Activated CD8-positive, alpha-beta T cell treated with anti-CD3 and anti-CD28 coated beads, Interleukin-2, amount 10 ng/mL, durations not matched to agents 7 days and 5 days (primary cell): ENCODE measurements at places on chromosomes 12 and 14. TPM values are rescaled to one million over a fixed set of nuclear protein-coding genes. Genes with fewer than 3 reads are reported as not detected.

The TCL1B gene
- total RNA-seq = not detected

The TAS2R30 gene
- 3.2 TPM for total RNA-seq

The SSTR1 gene
- total RNA-seq = not detected

- H3K27me3 ChIP-seq = no peaks in the 10 kb centered on the region
- DNase-seq = peak; percentile 75
- peak overlapping the region; percentile 80 for H3K4me3 ChIP-seq
- peaks cover 86% of the 10 kb centered on the region for H3K4me1 ChIP-seq
- H3K27ac ChIP-seq = peak overlapping the region; percentile 95
- peaks cover 11% of the 10 kb centered on the region for H3K36me3 ChIP-seq
Measured at GRCh38 chr14:93970585-93970964, 5.8 kb downstream of the ASB2 start.

GRCh38 chr12:24565300-24565699, 383.6 kb downstream of the BCAT1 start:
- no peaks in the 10 kb centered on the region for H3K36me3 ChIP-seq
- peaks cover 46% of the 10 kb centered on the region for H3K27me3 ChIP-seq
- no peak for DNase-seq
- H3K27ac ChIP-seq = no peak overlapping the region

DNA sequence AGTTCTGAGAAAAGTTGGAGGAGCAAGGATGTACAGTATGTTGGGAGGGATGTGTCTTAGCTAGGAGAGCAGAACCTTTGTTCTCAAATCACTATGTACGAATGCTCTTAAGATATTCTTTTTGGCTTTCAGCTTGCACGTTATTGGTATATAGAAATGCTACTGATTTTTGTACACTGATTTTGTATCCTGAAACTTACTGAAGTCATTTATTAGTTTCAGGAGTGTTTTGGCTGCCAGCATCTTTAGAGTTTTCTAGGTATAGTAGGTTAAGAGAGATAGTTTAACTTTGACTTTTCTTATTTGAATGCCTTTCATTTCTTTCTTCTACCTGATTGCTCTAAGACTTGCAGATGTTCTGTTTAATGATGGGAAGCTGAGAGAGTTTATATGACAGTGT, 442.8 kb upstream of the FBXO33 start:
- no peak overlapping the region for H3K27ac ChIP-seq
- no peaks in the 10 kb centered on the region for H3K27me3 ChIP-seq
- H3K4me3 ChIP-seq = no peak overlapping the region
- no peak for DNase-seq
- H3K36me3 ChIP-seq = no peaks in the 10 kb centered on the region
- no peaks in the 10 kb centered on the region for H3K4me1 ChIP-seq

- peaks cover 56% of the 10 kb centered on the region for H3K4me1 ChIP-seq
- no peak overlapping the region for H3K27ac ChIP-seq
- DNase-seq = no peak
- no peaks in the 10 kb centered on the region for H3K27me3 ChIP-seq
- H3K4me3 ChIP-seq = no peak overlapping the region
Measured at GRCh38 chr14:98133806-98134205, 1138.2 kb downstream of the BCL11B start.

- no peaks in the 10 kb centered on the region for H3K36me3 ChIP-seq
- no peaks in the 10 kb centered on the region for H3K27me3 ChIP-seq
- DNase-seq = no peak
- H3K4me1 ChIP-seq = peaks cover 20% of the 10 kb centered on the region
- H3K27ac ChIP-seq = no peak overlapping the region
Measured at GRCh38 chr12:122029620-122030423, 8.1 kb downstream of the BCL7A start.

DNA sequence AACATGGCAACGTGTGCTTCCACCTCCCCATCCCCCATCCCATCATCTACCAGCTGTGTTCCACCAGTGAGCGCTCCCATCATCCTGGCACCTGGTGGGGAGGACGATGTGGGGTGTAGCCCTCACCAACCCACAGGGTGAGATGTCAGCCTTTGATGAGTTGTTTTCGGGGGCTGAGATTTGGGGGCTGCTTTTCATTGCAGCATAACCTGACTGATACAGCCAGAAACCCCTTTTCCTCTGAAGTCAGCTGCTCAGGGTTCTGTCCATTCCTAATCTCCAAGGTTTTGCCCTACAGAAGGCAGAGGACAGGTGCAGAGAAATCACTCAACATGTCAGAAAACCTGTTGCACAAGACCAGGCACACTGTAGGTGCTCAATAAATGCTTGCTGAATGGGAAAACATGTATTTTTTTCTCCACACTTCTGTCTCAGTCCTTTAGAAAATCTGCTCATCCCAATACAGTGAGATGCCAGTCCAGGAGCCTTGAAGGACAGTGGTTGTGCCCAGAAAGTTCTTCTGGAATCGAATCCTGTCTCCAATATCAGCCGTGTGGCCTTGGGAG, 239.8 kb downstream of the RBM19 start:
- H3K27me3 ChIP-seq = no peaks in the 10 kb centered on the region
- H3K4me3 ChIP-seq = no peak overlapping the region
- no peak for DNase-seq
- H3K4me1 ChIP-seq = no peaks in the 10 kb centered on the region
- no peaks in the 10 kb centered on the region for H3K36me3 ChIP-seq

- no peak for DNase-seq
- no peaks in the 10 kb centered on the region for H3K36me3 ChIP-seq
- H3K4me1 ChIP-seq = no peaks in the 10 kb centered on the region
- H3K4me3 ChIP-seq = no peak overlapping the region
- H3K27ac ChIP-seq = no peak overlapping the region
Measured at GRCh38 chr12:56071648-56072047, 8.3 kb upstream of the ERBB3 start.

GRCh38 chr12:1403417-1403816, 191.0 kb downstream of the FBXL14 start:
- no peaks in the 10 kb centered on the region for H3K36me3 ChIP-seq
- no peak overlapping the region for H3K27ac ChIP-seq
- H3K27me3 ChIP-seq = no peaks in the 10 kb centered on the region
- H3K4me1 ChIP-seq = no peaks in the 10 kb centered on the region
